HS-27A (cell line): ENCODE measurements at places on chromosomes 11 and 22.

DNA sequence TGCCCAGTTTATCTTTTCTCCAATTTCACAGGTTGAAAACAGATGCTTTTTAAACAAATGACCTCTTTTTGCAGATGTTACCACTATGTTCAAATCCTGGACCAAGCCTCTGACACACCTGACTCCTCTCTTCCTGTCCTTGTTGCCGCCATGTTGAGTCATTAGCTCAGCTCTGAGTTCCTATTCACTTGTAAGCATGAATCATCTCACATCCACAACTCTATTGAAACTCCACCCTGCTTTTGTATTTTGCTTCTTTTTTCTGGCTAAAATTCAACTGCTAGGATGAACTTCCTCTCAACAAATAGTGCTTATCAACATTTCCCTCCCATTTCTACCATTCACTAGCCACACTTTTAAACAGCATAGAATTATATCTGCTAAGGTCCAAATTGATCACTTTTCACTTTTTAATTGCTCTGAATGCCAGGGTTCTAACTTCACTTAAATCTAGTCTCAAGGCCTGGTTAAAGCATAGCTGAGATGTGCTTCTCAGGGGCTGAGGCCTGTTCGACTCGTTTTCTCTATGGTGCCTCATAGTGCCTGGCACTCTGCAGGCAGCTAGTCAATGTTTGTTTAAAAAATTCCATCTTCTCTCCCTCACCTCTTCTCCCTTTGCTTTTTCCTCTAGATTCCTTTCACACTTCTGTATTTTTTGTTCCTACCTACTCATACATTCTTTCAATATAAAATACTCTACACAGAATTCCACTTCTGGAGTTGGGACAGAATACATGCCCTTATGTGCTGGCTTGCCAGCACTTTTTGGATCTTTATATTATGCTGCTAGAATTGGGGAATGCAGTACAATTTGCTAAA lies 3.9 kb downstream of the JOSD1 start:
- peak; percentile 42 for DNase-seq

GRCh38 chr11:47539681-47540039 lies 13.3 kb downstream of the CELF1 start:
- DNase-seq, result no peak

- no peak for DNase-seq
Observed at GRCh38 chr22:33584152-33584551, 336.1 kb downstream of the LARGE1 start.

DNA sequence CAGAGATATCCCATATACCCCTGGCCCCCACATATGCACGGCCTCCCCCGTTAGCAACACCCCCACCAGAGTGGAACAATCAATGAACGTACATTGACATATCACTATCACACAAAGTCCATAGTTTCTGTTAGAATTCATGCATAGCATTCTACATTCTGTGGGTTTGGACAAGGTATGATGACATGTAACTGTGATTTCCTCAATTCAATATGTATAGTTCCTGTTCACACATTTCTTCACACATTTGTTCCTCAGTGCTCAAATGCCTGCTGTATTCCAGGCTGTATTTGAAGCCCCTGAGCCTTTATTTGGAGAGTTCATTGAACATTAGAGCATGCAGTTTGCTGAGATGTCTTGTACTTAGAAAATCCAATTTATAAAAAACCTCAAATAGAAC lies 69.9 kb downstream of the PTPRJ start:
- no peak for DNase-seq

- DNase-seq, result no peak
Observed at GRCh38 chr11:78072455-78072854, 7.2 kb downstream of the NDUFC2 start.
